BE2C (cell line): ENCODE measurements at places on chromosomes 2 and 18.
A peak's percentile ranks its signal among the peaks of the same experiment; 100 is the strongest.

DNA sequence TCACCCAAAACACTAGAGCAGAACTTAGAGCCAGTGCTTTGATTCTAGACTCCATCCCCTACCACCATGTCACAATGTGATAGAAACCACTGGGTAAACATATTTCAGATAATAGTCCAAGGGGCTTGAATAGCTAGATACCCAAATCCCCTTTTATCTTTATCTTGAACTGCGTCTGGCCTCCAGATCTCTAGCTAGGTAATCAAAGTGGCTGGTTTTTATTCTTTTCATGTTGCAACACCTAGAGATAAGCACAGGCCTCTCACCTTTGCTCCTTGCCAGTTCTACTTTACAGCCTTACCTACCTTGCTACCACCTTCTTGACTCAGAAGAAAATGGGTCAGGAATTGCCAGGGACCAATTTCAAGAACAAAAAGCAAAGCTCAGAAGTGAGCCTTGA lies 171.2 kb downstream of the C1D start:
- no peak for DNase-seq

DNA sequence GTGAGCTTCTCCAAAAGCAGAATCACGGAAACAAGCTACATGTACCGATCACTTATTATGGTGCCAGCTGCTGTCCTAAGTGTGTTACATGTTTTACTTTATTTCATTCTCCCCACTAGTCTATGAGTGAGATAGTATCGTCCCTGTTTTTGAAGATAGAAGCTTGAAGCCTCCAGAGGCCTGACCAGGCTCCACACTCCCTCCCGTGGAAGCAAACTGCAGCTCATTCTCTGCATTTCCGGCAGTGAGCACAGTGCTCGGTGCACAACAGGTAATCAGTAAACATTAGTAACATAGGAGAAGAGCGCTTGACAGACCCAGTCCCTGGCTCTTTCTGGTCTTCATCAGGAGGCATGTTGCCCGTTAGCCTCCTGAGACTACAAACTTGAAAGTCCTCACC lies 72.9 kb downstream of the ZBTB7C start:
- DNase-seq = peak; percentile 28

DNA sequence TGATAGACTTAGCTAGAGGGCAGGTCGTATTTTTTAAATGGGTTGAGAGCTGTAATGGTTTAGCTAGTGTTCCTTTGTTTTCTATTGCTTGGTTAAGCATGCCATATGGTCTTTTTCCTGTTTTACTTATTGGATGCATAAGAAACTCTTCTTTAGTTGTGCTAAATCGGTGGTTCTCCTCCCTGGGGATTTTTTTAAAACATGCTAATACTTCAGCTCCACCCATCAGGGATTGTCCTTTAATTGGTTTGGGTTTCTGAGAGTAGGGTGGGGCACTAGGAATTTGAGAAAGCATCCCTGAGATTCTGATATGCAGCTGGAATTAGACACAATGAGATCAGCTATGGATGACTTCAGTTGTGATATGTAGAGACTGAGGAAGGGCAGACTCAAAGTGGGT lies 497.2 kb downstream of the THSD7B start:
- DNase-seq = no peak

- DNase-seq = no peak
Measured at GRCh38 chr2:144712550-144712940, 192.6 kb upstream of the ZEB2 start.

GRCh38 chr2:219877728-219878127 lies 250.3 kb downstream of the SLC4A3 start:
- no peak for DNase-seq

- DNase-seq = no peak
Measured at GRCh38 chr2:183229386-183229785, 105.1 kb downstream of the NUP35 start.
